Vagina (tissue), 2 donors: ENCODE measurements at places on chromosomes 4 and X.

DNA sequence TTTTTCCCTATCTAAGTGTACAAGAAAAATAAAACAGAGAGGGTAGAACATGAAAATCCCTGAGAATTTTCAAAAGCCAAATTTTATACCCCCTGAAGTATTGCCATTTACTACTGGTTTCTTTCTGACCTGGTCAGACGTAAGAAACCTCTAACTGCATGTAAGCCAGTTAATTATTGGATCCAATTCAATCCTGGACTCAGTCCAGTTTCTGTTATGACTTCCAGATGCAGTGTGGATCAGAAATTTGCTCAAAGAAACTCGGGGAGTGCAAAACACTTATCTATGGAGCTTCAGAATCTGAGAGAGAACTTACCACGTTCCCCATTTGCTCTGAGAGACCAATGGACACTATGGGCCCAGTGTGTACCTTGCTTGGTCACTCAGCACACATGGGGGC lies 383.5 kb downstream of the KLHL4 start:
- DNase-seq = no peak

GRCh38 chr4:113815826-113816225 lies 54.3 kb upstream of the CAMK2D start:
- no peak for DNase-seq

DNA sequence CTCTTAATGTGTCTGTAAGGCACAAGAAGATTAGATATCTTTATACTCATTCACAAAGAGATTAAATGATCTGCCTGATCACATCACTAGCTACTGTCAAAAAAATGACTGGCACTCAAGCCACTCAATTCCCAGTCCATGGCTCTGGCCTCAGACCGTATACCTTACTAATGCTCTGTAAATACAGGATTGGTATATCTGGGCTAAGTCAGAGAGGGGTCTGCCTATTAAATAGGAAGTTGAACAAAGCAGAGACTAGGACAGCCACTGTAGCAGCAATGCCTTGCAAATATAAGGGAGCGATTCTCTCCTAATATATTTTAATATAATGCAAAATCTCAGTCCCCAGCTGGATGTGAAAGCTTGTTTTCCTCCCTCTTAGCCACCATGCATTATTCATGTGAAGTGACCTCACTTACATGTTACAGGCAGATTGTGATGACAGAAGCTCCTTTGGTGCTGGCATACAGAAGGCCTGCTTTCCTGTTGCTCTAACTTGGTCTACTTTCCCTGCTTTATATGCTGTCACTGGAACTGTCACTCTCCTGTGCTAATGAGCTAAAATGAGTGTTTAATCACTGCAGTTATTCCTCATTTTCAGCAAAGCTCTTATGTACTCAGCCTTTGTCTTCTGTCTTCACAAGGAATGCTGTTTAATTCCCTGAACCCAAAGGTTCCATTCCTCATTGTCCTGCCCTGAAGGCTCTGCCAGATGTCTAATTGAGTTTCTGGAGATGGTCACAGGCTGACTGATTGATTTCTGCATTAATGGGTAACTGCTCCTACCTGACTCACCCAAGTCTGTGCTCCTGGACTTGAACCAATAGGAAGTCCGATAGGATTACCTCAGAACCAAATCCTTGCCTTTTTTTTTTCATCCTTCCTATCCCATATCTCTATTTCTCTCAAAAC lies 578.2 kb downstream of the KLHL13 start:
- DNase-seq = no peak

- no peak for DNase-seq
Observed at GRCh38 chrX:132900633-132901293, 57.7 kb downstream of the HS6ST2 start.

GRCh38 chr4:140944199-140944515 lies 188.0 kb upstream of the TBC1D9 start:
- DNase-seq = no peak

- no peak for DNase-seq
Observed at GRCh38 chr4:67785528-67785927, 31.3 kb upstream of the GNRHR start.

DNA sequence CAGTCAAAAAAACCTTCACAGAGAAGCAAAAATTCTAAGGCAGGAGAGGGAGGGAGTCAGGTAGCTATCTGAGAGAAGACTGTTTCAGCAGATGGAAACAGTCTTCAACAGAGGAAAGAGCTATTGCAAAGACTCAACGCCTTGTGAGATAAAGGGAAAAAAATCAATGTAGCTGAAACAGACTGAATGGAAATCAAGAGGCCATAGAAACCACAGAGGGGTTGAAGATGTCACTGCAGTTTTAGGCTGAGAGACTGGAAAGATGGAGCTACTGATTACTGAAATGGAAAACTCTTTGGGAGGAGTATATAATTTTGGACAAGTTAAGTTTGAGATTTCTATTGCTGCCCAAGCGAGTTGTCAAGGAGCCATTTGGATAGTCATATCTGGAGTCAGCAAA lies 28.4 kb upstream of the CXCL8 start:
- no peak for DNase-seq

GRCh38 chr4:110510277-110510676 lies 34.3 kb downstream of the ENPEP start:
- DNase-seq = no peak

GRCh38 chrX:100647095-100647494 lies 3.1 kb downstream of the SRPX2 start:
- DNase-seq = no peak

- DNase-seq = no peak
Observed at GRCh38 chrX:22105971-22106370, 73.8 kb downstream of the PHEX start.

DNA sequence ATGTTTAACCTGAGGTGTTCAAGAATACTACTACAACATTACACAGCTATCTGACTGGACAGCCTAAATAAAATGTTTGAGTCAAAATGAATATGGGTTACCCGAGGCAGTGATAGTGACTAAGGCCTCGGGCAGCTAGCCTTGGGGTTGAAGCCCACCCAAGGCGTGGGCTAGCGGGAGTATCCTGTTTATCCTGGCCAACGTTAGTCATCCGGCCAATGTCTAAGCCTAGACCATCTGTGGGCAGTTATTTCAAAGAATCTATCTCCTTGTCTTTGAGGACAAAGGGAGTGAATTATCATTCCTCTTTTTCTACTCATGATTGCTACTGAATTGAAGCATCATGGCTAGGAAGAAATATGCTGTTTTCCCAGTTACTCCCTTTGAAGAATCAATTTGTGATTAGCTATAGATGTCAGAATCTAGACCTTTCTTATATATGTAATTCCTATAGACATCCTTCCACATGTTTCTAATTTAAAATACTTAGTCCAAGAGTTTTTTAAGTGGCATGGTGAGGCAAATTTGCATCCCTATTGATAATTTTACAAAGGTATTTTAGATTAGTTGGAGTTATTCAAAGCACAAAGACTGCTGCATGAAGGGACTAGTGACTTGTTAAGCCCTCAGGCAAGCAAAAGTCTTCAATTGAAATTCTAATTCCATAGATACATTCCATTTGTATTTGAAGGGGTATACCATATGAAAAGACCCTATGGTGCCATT lies 6.0 kb upstream of the PDGFC start:
- no peak for DNase-seq

DNA sequence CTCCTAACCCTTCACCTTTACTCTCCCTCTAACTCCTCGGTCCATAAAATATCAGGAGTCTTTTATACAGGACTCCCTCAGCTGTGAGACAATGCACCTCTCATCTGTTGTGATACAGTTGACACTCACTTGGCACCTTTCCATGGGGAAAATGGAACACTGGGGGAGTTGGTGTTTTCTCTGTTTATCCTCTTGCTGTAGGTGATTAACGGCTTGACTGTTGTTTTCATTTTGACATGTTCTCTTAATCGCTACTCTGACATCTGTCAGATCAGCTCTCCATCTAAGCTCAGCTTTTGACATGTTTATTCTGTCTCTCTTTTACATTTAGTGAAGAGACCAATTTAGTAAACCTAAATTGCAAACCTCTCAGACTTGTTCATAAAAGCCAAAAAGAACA lies 604.8 kb downstream of the TRAM1L1 start:
- DNase-seq = no peak

- no peak for DNase-seq
Observed at GRCh38 chrX:88838392-88838791, 91.4 kb downstream of the CPXCR1 start.

DNA sequence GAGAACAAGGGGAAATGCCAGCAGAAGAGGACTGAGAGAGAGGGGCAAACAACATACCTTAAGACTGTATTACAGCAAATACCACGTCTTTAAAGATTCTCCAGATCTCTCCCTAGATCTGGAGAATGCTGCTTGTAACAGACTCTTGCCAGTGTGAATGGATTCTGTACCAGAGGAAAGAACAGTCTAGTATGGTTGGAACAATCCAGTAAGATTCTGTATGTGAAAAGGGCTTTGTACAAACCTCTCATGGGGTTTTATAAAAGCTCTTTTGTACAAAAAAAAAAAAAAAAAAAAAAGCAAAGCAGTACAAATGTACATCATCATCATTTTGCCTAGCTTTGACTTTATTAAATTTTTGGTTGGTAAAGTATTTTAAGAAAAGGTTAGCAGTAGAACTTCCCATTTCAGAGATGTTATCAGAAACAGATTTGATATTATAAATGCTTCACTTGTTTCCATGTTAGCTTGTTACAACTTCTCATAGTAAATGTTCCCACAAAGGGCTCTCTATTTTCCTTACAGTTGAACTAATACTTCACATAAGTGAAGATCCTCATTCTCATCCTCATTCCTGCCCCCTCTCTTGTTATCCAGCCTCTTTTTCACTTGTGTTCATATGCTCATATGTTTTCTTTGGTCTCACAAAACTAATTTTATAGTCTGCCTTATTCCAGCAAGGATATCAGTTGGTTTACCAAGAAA lies 144.2 kb downstream of the EDA start:
- DNase-seq = no peak

DNA sequence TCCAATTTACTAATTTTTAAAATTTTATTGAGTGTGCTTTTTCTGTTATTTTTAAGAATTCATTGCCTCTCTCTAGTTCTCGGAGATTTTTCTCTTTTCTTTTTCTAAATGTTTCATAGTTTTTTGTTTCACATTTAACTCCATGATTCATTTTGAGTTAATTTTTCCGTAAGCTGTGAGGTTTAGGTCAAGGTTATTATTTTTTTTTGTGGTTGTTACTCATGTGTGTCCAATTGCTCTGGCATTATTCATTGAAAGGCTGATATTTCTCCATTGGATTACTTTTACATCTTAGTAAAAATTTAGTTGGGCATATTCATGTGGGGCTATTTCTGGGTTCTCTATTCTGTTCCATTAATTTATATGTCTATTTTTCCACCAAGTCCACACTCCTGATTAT lies 220.8 kb downstream of the MID1IP1 start:
- no peak for DNase-seq

DNA sequence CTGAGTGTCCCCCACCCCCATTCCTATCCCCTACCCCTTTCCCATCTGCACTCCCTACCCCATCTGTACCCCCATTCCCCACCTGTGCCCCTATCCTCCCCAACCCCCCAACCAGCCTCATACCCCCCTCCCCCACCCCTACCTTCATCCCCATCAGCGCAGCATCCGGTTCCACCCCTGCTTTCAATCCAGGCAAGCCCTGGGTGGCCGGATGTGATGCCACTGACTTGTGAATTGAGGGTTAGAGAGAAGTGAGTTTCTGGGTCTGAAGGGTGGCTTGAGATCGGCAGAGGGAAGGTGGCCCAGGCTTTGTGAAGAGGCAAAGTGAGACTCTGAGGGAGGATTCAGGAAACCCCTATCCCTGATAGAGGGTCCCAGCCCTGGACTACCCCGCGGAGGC lies 7.8 kb downstream of the MAGEA4 start:
- no peak for DNase-seq

GRCh38 chr4:139825523-139826014 lies 159.9 kb downstream of the MGST2 start:
- DNase-seq = no peak

- no peak for DNase-seq
Observed at GRCh38 chr4:171186700-171187099, 626.5 kb upstream of the GALNTL6 start.

DNA sequence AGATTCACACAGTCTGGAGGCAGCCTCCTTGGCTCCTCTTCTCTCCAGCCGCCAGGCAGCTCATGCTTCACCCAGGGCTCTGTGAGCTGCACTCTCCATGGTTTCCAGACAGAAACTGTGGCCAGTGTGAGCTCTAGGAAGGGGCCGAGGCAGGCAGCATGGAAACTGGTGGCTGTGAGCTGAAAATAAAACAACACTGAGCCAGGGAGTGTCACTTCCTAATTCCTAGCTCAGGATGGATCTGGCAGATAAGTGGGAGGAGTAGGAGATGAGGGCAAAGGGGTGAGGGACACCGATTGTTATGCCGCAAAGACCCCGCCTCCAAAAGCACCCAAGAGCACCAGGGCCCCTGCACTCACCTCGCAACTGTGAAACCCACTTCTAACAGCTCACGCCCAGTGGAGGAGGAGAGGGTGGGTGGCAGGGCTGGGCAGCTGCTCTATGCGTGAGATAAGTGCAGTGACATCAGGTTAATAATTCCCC lies 69.8 kb downstream of the FHDC1 start:
- no peak for DNase-seq

DNA sequence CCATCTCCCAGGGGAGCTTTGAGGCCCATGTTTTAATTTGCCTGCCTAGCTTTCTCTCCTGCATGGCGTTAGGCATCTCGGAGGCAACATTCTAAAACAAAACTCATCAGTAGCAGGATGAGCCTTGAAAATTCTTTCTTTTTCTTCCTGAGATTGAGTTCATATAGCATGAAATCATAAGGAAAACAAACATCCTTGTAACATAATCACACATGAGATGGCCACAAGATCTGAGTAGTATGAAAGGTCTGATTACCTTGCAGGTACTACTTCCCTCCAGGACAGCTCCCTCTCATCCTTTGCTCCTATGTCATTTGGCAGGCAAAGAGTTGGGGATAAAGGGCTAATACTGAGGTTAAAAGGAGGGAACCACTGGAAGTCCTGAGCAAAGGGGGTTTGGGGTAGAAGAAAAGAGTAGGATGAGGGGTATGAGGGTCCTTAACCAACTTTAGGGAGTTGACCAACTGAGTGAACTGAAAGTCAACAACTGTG lies 37.5 kb upstream of the CXCL8 start:
- DNase-seq = no peak

GRCh38 chr4:143313521-143313920 lies 23.2 kb upstream of the GAB1 start:
- DNase-seq = no peak

- DNase-seq = no peak
Observed at GRCh38 chr4:140059159-140059558, 94.8 kb downstream of the MAML3 start.

DNA sequence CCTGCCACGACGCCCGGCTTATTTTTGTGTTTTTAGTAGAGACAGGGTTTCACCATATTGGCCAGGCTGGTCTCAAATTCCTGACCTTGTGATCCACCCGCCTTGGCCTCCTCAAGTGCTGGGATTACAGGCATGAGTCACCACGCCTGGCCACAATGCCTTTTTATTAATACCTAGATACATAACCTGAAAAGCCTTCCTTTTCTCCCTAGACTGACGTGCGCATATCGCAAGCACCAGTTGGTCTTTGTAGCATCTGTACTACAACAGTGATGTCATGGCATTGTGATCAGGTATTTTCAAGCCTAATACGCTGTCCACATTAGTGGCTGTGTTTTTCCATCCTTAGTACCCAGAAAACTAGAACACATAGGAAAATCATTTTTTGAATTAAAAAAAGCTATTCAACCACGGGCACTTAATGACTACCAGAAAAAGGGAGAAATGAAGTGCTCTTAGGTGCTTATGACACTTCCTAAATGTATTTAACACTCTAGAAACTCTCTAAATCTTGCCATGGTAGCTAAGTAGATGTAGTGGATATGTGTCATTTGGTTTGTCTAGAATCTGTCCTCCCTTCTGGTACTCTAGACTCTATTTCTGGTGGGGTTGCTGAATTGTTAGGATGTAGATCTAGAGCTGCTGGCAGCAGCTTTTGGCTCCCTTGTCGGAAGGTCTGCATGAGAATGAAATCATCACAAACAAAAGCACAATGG lies 707.8 kb downstream of the STIM2 start:
- no peak for DNase-seq
